Calu3 (cell line): ENCODE measurements at places on chromosomes 5 and 9. TPM values are rescaled to one million over a fixed set of nuclear protein-coding genes. Genes with fewer than 3 reads are reported as not detected.

Gene GRM6
- total RNA-seq: not detected in 2 replicates

Gene SLC36A3
- total RNA-seq: not detected in 2 replicates

Gene SGCD
- not detected in 2 replicates for total RNA-seq

Gene ZNF618
- 18.0 and 20.3 TPM in 2 replicates for total RNA-seq

Gene GPR21
- 2.0 and 3.1 TPM in 2 replicates for total RNA-seq

Gene SLC25A2
- 0.26 and 0.27 TPM in 2 replicates for total RNA-seq

Gene SPATA31A3
- total RNA-seq: not detected in 2 replicates

Gene PCDHGA10
- total RNA-seq: 2.6 and 3.7 TPM in 2 replicates

Gene OTP
- 0.12 TPM in 1 of 2 replicates, not detected in the other for total RNA-seq
